Stimulated activated CD8-positive, alpha-beta memory T cell treated with anti-CD3 and anti-CD28 coated beads, Interleukin-2, amount 100 ng/mL, for 1 hour (primary cell): ENCODE measurements at places on chromosomes 2 and 18.

DNA sequence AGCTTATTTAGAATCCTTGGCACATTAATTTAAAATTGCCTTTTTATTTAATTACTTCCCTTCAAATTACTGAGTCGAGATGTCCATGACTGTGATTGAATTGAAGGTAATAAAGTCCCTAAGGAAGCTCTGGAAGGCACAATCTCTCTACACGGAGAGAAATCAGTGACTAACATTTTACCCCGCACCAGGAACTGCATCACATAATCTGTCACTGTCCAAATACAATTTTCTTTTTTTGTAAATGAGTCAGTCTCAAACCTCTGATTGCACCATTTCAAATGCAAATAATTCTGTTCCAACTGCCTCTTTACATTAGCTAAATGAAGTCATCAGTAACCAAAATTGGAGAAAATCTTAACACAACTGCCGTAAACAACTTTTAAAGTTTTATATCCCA is 311.9 kb downstream of the CCDC178 start:
- no peak for DNase-seq

- no peak for DNase-seq
These were observed 146.7 kb upstream of the L3MBTL4 start for GRCh38 chr18:6561420-6561861.

DNA sequence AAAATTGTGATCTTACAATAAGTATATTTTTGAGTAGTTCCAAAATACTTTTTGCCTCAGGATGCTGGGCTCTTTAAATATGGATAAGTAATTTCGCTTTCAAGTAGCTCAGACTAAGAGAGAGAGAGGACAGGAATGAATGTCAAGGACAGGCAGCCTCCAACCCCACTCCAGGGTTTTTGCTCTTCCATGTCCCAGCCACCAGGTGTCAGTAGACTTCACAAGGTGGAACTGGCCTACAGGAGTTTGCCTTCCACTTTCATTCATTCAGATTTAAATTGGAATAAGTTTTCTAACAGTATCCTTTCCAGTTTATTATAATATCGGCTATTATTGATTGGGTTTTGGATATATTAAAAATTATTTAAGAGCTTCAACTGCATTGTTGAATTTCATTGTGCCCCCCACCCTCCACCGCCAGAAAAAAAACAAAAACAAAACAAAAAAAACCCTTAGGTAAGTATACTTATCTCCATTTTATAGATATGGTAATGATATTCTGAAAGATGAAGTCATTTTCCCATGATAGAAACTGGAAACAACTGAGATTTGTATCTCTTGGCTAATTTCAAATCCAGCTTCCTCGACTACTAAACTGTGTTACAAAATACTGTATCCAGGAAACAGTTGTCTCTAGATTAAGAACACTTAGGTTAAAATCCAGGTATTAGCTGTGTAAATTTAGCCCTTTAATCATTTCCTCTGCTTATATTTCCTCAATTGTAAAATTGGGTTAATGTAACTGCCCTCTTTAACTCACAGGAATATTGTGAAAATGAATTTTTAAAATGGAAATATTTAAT is 793.1 kb downstream of the ERBB4 start:
- no peak for DNase-seq

DNA sequence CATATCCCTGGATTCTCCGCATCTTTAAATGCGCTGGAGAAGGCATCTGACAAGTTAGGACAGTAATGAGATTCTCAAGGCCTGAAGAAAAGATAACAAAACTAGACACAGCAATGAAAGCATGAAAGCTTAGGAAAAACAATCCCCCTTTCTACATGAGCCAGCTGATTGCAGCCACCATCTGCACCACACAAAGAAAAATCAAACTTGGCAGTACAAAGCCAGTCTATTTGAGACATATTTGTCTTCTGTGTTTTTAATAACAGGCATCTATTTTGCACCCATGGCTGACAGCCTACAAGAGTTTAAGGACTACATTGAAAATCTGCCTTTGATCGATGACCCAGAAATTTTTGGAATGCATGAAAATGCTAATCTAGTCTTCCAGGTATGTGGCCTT is 83.6 kb downstream of the TRABD2A start:
- DNase-seq, result no peak

DNA sequence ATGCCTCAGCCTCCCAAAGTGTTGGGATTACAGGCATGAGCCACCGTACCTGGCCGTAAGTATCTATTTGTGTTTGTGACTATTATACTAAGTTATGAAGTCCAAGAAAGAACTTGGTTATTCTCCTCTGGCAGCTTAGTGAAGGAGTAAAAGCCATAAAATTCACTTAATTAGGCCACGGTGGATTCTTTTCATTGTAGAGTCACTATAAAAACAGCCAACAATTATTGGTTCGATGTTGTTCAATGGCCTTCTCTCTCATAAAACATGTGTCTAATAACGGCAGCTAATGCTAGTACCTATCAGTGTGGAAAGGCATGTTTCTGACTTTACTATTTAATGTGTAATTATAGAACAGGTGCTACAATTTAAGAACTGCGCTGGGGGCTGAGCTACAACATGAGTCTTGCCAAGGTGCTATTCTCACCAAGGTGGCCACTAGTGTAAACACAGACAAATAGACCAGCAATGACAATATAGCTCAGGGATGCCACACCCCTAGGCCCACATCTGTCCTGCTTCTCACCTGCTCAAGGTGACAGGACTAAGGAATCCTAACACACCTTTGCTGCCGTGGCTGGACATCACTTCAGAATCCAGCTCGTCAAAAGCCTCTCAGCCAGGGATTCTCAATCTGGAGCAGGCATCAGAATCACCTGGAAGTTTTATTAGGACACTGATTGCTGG is 17.2 kb downstream of the ATP8B1 start:
- DNase-seq, result no peak

- no peak for DNase-seq
These were observed at the start of gene EMX1 for GRCh38 chr2:72917138-72917876. TSS of gene EMX1 (plus strand) at chr2:72917519. CDS start at chr2:72917853, 334 bp downstream.

- no peak for DNase-seq
These were observed 20.7 kb upstream of the PLB1 start for GRCh38 chr2:28475088-28475595.

DNA sequence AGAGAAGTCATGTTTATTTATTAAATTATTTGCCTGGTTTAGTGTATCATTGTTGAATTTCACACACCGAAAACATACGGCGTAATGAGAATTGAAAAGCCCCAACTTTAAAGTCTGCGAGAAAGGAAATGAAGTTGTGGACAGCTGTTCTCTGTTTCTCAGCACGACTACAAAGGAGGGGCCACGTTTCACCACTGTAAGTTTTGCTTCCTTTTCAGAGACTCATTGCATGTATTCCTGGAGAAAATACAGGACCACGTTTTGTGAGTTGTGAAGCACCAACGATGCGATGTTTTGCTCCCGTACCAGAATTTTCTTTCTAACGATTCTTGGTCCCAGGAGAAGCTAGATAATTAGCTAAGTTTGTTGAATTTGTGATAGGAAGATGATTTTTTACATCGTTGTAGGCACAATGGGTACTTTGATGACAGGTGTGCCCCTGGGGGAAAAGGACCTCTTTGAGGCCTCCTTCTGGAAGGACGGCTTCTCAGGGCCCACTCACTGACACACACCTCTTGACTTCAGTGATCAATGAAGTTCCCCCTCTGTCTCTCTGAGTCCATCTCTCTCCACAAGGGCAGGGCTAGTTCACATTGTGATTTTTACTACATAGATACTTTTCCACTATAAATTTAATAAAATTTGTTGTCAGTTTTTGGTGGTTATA is 23.7 kb upstream of the ACKR3 start:
- no peak for DNase-seq

GRCh38 chr18:14947482-14948162 is 199.7 kb downstream of the ANKRD30B start:
- DNase-seq, result no peak

DNA sequence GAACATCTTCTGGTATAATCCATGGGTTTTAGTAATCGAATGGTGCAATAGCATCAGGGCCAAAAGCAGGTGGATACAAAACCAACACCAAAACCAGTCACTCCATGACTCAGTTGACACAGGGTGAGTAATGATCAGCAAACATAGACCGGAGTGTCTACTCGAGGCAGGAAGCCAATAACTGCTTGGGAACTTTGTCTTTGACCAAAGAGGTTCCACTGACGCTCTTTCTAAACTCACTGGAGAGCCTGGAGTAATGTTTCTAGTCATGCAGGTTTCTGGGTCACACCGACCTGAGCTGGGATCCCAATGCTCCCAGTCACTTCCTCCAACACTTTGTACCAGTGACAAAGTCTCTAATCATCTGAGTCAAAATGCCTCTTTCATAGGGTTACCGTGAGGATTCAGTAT is 30.9 kb downstream of the MREG start:
- DNase-seq, result no peak

DNA sequence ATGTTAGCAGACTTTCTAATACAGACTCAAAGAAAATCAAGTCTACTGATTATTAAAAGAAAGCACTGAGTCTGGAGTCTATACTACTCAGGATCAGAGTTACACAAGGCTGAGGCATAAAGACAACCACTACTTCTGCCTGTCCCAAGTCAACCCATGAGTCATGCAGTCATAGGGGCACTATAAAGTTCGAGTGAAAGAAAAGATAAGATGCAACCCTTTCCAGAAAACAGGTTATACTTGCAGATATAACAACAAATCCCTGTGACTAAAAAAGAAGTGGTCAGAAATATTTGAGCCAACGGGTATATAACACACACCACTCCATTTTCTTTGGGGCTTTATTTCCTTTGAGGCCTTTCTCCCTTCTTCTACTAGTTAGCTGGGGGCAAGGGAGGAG is 18.6 kb upstream of the SCRN3 start:
- DNase-seq, result no peak

DNA sequence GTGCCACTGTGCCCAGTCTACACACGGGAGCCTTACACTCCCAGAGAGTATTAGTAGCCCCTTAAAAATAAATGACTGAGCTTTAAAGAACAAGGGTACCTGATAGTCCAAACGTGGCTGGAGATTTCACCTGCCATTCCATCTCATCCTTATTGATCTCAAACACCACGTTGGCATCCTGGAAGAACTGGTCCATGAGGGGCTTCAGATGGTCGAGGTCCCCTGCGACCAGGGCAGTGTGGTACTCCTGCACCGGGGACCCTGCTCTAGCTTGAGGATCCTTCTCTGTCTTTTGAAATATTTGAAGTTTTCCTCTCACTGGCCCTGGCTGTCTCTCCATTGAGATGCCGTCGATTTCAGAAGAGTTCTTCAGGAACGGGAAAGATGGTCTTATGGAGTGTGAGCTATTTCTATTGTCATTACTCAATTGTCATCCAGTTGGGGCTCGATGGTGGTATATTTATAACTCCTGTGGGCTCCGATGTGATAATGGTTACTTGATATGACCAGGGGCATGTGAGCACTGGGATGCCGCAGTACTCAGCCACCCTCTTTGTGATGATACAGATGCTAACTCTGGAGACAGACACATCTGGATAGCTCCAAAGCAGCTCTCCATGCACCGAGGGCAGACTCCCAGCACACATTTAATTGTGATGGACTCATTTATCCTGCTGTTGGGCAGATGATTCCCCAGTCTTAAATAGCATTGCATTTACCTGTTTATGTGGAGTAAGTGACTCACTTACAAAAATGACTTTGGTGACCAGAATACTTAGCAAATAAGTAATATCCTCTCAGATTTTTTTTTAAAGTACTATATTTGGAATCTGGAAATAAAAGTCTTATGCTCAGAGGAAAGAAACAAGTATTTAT is 22.8 kb downstream of the ASB18 start:
- DNase-seq, result no peak

GRCh38 chr2:19747310-19748072 is 154.3 kb downstream of the TTC32 start:
- no peak for DNase-seq

DNA sequence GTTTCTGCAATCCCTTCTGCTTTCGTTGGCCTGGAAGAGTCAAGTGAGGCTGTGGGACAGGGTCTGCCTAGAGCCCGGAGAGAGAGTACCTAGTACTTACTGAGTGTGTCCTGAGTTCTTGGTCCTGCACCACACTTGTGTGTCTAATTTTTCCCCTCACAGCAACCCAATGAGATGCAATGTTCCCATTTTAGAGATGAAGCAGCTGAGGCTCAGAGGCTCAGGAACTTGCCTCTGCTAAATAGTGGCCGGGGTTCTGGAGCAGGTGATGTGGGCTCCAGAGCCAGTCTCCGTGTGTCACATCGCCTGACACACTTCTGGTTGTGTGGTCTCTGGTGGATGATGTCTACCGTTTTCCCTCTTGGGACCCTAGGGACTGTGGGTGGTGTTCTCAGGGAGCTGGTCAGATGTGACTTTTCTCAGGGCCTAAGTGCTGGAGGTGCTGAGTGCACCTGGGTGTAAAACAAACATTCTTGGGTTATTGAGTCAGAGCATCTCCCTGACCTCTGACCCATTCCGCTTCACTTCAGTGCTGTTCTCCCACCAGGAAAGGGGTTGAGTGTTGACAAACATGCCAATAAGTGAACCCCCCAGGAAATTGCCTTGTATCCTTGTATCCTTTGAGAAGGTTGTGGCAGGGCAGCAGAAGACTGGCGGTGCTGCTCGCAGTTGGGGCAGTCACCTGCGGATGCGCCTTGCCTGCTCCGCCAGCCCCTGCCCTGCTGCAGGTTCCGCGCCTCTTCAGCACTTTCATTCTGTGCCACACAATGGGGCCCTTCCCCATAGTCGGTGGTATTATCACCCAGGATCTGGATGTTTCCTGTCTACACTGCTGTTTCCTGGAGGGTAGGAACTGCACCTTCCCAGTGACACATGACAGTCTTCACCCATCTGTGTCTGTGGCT is 32.1 kb downstream of the HK2 start:
- DNase-seq, result no peak

- DNase-seq, result no peak
These were observed 1024.2 kb upstream of the ACVR2A start for GRCh38 chr2:146820672-146821071.

DNA sequence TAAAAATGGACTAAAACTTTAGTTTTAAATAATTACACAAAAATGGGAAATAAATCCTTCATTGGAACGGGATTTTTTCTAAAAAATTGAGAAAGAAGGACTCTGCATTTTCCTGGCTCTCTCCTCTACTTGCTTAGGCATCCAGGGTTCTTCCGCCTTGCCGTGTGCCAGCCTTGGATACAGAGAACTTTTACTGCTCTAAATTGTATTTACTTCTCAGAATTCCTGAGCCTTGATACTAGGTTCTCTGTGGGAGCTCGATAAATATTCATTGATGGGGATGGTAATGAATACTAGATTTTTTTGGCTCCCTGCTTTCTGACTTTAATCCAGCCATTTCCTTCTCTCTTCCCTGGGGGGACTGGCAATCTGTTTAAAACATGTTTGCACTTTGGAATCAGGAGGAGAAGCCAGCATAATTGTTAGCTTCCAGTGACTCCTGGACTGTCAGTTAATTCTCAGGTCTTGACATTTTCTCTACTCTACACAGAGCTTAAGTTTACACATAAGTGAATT is 746.1 kb upstream of the LRRTM1 start:
- DNase-seq, result no peak
